ENCODE measurements at places on chromosomes 12 and 14. TPM values are rescaled to one million over a fixed set of nuclear protein-coding genes. Genes with fewer than 3 reads are reported as not detected.

The GPR162 gene
- total RNA-seq = 12.0 TPM

- H3K4me3 ChIP-seq = no peak overlapping the region
- H3K27me3 ChIP-seq = peaks cover 46% of the 10 kb centered on the region
- H3K36me3 ChIP-seq = no peaks in the 10 kb centered on the region
- no peaks in the 10 kb centered on the region for H3K4me1 ChIP-seq
- peak; percentile 71 for DNase-seq
These were observed 37.6 kb downstream of the CACNA2D4 start for GRCh38 chr12:1880876-1881275.

DNA sequence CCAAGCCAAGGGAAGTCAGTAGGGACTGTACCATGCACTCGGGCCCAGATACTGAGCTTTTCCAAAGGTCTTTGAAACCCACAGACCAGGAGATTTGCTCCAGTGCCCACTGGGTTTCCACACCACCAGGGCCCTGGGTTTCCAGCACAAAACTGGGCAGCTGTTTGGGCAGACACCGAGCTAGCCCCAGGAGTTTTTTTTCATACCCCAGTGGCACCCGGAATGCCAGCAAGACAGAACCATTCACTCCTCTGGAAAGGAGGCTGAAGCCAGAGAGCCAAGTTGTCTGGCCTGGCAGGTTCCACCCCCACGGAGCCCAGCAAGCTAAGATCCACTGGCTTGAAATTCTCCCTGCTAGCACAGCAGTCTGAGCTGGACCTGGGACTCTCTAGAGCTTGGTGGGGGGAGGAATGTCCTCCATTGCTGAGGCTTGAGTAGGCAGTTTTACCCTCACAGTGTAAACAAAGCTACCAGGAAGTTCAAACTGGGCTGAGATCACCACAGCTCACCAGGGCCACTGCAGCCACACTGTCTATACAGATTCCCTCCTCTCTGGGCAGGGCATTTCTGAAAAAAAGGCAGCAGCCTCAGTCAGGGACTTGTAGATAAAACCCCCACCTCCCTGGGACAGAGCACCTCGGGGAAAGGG is 793.7 kb downstream of the RPS29 start:
- no peak overlapping the region for H3K4me3 ChIP-seq
- no peak for DNase-seq
- H3K36me3 ChIP-seq = no peaks in the 10 kb centered on the region
- peak overlapping the region; percentile 38 for H3K27ac ChIP-seq
- peaks cover 9% of the 10 kb centered on the region for H3K4me1 ChIP-seq

The DPY19L2 gene
- 13.9 TPM for total RNA-seq

The LHX5 gene
- total RNA-seq = not detected

The KCNH3 gene
- 0.35 TPM for total RNA-seq

The GLT8D2 gene
- 64.7 TPM for total RNA-seq

GRCh38 chr12:109165599-109165998 is 49.2 kb downstream of the ACACB start:
- no peak for DNase-seq
- H3K4me3 ChIP-seq = no peak overlapping the region
- no peak overlapping the region for H3K27ac ChIP-seq
- no peaks in the 10 kb centered on the region for H3K4me1 ChIP-seq

DNA sequence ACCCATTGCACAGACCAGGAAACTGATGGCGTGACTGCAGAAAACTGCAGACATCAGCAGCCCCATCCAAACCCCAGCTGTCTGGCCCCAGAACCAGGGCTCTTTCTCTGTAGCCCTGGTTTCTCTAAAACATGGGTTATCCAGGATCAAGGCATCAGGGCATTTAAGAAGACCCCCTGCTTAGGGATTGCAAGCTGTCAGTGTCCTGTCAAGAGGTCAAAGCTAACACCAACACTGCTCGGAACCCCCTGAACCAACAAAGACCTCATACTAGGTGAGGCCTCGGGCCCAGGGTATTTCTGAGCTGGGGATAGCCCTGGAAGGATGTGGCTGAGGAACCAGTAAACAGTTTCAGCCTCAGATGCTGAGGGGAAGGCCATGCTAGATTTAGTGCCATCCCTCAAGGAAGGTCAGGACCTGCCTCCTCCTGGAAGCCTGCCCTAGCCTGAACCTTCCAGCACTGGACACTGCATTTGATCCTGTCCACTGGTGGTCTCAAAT is 39.2 kb downstream of the BCL11B start:
- H3K4me3 ChIP-seq = no peak overlapping the region
- H3K27ac ChIP-seq = no peak overlapping the region
- peaks cover 5% of the 10 kb centered on the region for H3K4me1 ChIP-seq
- H3K27me3 ChIP-seq = peaks cover 17% of the 10 kb centered on the region
- DNase-seq = no peak
